ENCODE measurements at places on chromosomes 7 and 10.

DNA sequence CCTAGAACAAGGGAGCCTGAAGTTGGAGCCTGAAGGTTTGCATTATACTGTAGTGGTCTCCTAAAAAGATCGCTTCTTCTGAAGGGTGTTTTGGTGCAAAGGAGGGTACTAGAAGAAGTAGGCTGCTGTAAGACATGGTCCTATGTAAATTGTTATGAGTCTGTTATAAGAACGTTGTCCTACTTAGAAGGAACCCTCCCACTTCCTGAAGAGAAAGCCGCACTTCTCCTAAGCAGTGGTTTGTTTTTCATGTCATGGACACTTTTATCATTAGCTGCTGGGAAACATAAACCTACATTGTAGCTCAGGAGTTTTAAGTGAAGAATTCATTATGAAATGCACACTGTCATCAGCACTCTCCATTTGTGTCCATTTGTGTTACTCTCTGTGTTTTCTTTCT is 129.1 kb upstream of the ITGB1 start:
- no peak for DNase-seq

DNA sequence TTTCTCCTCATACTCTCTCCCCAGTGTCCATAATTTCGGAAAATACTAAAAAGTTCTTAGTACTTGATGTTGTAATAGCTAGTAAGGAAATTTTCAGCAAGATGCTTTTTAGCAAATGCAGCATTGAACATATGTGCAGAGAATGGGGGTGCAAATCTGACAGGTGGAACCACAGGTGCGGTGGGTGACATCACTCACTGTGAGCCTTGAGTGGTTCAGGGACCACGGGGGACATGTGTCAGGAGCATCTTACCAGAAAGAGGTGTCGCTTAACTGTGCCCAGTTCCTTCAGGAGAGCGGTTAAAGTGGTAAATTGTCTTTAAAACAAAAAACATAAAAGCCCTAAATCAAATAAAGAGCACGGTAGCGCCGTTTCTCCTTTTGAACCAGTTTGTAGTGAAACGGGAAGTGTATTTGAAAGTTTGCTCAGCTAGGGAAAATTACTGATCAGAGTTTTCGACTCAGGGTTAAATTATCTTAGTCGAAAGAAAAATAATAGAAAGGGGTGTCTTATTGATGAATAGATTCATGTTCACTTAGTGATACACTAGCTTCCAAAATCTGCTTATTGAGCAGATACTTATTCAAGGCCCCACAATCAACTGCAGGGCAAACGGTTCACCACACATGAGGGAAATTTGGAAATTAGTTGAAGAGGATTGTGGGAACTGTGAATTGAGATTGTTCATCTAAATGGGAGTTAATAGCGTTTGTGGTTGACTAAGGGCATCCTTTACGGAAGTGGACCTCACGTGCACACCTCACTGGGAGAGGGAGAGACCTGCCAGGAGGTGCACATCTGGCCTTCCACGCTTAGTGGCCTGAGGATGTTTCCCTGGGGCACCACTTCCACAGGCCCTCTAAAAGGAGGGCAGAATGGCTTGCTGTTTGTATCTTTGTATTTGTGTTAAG is 12.7 kb downstream of the CUL1 start:
- no peak for DNase-seq

GRCh38 chr10:79322616-79323543 is 24.4 kb upstream of the PPIF start:
- peak; percentile 84 for DNase-seq

- no peak for DNase-seq
These were observed 216.9 kb downstream of the POLR1F start for GRCh38 chr7:19491821-19492452.

DNA sequence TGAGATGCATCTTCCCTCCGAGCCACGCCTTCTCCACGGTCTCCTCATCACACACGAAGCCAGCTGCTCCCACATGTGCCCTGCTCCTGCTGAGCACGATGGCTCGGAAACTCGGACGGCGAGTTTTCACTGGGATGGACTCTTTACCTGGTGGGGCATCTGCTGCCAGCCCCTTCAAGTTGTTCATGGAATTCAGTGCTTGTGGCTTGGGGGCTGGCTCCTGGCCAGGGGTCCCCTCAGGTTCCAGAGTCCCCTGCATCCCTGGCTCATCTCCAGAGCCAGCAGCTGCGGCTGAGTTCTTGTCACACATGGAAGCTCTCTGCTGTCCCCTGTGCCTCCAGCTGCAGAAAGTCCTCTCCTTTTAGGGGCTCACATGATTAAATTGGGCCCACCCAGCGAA is 654.0 kb downstream of the SDK1 start:
- DNase-seq: no peak

DNA sequence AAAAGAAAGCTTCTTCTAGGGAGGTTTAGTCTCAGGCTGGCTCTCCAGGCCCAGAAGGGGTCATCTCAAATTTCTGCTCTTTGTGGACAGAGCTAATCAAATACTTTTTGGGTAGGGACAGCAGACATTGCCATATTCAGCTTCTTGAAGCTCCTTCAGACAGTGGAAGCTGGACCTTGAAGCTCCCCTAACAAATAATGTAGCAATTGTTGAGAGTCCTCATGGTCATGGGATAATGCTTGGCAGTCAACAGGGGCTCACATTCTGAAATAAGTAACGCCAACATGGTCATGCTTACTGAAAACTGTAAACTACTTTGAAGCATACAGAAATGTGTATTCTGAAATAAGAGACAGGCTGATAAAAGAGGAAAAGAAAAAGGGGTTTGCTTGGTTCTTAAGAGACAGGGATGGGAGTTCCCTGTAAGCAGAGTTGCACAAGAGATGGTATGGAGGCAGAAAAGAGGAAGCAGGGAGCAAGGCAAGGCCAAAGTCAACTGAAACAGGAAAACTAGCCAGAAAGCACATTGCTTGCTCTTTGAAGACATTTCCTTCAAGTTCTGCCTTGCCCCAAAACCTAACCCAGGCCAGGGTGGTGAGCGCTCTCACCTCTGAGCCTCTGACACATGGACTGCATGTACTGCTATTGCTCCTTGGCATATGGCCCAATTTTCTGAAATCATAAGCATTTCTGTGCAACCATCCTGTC is 53.1 kb upstream of the KMT2E start:
- no peak for DNase-seq

GRCh38 chr7:16007911-16008310 is 321.4 kb upstream of the MEOX2 start:
- no peak for DNase-seq

- DNase-seq: peak; percentile 52
These were observed 34.8 kb upstream of the CCSER2 start for GRCh38 chr10:84293574-84294016.

- peak; percentile 37 for DNase-seq
These were observed 113.2 kb downstream of the KMT2E start for GRCh38 chr7:105127179-105127578.

DNA sequence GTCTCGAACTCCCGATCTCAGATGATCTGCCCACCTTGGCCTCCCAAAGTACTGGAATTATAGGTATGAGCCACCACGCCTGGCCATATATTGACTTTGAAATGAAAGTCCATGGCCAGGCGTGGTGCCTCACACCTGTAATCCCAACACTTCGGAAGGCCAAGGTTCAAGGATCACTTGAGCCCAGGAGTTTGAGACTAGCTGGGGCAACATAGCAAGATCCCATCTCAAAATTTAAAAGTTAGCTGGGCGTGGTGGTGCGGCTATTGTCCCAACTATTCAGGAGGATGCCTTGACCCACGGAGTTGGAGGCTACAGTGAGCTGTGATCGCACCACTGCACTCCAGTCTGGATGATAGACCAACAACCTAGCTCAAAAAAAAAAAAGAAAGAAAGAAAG is 6.0 kb upstream of the CCZ1 start:
- no peak for DNase-seq

DNA sequence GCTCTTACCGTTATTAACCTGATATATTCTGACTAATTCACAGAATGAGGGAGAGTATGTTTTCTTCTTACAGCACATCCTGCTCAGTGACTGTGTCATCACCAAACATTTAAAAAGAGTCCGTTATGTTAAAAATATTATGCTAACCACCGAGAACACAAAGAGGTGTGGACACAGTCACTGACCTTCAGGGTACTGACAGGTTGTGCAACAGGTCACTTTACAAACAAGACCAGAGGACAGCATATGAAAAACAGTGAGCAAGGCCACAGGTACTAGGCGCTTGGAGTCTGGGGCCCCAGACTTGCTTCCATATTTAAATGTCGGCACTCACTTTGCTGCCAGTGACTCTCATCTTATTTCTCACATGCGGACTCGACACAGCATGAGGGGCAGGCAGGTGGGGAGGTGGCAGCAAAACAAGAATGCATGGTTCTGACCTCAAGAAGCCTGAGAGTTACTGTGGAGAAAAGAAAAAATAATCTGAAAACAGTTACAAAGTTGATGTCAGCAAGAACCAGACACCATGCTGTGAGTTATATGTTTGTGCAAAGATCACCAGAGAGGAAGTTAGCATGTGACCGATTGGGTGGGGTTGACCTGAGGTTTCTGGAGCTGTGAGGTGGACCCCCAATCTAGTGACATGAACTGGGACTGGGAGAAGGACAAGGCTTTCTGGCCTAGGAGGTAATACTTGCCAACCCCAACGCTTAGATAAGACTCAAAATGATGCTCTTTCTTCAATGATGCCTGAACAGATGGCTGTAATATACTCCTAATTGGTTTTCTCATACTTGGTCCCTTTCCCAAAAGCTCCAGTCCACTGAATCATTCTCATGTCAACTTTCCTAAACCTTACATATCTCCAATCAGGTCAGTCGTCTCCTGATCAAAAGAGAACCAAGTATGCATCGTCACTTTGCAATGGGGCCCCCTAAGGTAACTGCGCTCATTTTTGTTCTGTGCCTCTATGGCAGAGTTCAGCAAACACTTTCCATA is 102.4 kb downstream of the HIPK2 start:
- no peak for DNase-seq

GRCh38 chr7:157900011-157900410 is 563.2 kb downstream of the DNAJB6 start:
- no peak for DNase-seq

- DNase-seq: no peak
These were observed 83.1 kb downstream of the ZNF248 start for GRCh38 chr10:37774351-37774750.

DNA sequence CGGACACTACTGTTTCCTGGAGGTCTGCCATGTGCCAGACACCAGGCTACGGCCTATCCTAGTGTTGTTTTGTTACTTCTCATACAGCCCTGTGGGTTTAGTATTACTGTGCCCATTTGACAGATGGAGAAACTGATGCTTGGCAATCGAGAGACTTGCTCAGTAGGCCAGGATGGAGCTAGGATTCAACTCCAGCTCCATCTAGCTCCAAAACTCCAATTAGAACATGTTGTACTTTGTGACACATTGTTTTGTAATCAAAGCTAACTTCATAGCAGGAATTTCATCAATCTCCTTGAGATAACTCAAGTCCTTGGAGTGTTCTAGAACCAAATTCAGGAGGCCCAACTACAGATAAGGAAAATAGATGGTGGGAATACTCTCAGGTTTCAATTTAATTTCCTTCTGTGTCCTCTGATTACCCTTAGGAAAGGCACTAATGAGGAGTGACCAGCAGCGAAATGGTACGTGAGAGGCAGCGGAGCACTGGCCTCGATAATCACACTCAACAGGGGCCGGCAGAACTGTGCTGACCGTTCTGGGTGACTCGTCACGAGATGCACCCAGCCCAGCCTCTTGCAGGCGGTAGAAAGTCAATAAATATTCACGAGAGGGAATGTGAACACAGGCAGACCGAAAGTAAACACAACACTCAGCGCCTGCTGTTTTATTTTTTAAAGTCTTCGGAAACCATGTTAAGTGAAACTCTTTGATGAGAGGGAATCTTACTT is 269.6 kb upstream of the NEBL start:
- DNase-seq: no peak

DNA sequence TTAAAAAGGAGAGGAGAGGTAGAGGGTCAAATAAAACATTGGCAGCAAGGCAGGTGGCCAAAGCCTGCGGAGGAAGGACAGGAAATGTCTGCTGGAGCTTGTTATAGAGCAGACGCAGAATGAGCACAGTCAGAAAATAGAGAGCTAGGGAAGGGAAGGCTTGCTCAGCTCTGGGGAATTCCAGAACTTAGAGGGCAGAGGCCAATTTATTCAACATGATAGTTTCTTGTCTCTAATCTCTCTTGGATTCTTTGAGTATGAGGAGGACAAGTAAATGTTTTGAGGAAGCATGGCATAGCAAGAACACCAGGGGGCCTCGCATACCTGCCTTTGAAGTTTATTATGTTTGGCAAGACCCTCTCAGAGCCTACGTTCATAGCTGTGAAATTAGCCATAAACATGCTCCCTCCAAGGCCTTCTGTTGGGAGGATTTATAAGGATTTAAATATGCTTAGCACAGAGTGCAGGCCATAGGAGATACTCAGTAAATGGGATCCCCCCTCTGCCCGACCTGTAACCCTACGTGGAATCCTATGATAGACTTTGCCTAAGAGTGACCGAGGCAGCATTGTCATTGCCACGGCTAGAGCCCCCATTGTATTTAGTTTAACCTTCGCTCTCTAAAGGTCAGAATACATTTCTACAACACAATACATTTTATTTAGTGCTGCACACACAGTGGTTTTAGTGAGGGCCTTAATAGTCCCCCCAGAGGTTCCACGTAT is 293.9 kb downstream of the CCDC3 start:
- DNase-seq: peak; percentile 55

DNA sequence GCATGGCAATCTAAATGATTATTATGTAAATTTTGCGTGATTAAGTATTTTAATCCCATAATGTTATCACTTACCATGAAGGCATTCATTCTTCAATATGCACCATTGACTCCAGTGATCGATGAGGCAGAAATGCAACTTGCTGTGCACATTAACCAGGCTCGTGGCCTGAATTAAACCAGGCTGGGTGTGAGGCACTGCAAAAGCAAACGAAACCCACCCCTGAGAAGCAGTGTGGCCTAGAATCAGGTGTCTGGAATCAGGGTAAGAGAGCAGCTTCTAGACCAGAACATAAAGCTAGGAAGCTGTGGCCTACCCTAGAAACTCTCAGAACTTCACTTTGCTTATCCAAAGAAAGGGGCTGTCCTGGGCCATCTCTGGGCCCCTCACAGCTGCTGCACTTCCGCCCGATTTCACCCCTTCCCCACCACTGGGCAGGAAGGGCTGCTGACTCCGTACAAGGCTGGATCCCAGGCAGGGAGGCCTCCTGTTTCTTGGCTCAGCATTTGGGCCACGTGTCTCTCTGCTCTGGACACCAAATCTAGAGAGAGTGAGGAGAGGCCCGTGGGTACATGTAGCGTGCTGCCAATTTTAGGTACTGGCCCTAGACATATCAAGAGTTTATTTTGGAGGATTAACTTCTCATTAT is 4.4 kb downstream of the PTPRE start:
- no peak for DNase-seq

All from stimulated activated CD4-positive, alpha-beta T cell treated with anti-CD3 and anti-CD28 coated beads, Interleukin-15, amount 100 ng/mL, for 24 hours (primary cell).